ENCODE measurements at places on chromosomes 13 and 19. TPM values are rescaled to one million over a fixed set of nuclear protein-coding genes. Genes with fewer than 3 reads are reported as not detected.

DNA sequence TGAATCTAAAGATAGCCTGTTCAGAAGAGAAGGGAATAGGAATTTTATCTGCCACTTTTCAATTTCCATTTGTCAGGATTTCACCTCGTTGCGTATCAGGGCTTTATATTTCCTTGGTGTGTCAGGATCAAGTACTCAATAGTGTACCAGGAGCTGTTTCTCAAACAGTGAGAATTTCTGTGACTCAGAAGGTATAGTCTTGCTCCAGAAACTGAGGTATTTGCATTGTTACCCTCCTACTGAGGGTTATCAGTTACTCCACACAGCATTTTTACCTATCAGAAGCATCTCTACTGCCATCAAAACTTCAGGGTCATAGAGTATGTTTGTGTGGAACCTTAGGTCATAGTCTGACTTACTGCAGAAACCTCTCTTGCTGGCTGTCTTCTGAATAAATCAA is 271.7 kb upstream of the EDNRB start:
- no peak for DNase-seq

AMER2 gene
- total RNA-seq = not detected

DNA sequence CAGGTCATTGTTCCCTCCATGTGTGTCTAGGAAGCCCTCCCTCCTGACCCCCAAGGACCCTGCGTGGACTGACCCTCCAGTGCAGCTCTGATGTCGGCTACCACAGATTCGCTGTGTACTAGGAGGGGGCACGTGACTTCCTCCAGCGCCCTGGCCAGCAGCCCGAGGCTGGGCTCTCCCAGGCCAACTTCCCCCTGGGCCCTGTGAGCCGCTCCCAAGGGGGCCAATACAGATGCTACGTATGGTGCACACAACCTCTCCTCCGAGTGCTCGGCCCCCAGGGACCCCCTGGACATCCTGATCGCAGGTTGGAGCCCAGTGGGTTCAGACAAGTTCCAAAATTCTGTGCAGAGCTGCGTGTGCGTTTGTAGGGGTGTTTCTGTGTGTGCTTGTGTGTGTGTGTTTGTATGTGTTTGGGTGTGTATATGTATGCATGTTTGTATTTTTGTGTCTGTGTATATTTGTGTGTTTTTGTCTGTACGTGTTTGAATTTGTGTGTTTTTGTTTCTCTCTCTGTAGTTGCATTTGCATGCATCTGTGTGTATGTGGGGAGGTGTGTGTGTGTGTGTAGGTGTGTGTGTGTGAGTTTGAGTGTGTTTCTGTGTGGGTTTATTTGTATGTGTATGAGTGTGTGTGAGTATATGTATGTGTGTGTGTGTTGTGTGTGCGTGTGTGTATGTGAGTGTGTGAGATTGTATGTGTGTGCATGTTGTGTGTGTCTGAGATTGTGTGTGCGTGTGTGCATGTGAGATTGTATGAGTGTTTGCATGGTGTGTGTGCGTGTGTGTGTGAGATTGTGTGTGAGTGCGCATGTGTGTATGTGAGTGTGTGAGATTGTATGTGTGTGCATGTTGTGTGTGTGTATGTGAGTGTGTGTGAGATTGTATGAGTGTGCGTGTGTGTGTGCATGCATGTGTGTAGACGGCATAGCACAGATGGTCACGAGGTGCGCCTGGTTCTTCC is 21.4 kb upstream of the LILRA2 start:
- no peak for DNase-seq

DNA sequence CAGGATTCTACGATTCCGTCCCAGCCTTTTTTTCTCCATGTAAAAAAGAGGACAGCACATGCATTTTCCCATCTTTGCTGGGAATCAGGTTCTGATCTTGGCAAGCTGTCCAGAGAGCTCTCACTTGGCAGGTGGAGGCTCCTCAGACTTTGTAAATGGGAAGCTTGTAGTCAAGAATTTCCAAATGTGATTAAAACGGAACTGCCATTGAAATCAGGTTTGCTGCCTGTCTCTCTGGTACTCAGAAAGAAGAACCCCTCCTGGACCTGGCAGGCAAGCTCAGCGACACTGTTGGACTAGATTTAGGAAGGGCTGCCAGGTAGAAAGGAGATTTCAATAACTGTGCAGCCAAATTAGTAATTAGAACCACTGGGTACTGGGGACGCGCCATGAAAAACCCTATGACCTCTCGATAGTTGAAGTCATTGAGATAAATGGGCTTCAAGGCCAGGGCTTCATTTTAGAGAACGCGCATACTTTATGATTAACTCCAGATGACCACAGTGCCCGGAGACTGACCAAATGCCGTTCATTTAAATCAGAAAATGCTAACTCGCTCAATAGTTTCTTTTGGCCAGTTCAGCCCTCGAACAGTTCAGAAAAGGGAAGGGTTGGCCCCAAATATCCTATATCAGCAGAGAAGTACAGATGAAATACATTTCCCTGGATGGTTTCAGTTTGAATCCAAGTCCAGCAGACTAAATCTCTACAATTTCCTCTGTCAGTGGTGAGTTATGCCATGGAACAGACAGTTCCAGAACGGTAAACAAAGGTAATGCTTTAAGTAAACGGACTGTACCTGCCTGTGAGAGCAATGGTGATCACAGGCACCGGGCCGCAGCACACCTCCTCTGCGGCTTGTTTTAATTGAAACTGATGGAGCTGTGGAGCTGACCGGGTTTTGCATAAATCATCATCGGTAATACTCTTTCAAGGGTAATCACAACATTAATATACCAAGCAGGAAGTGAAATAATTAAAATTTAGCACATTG is 517.4 kb downstream of the RFC3 start:
- no peak for DNase-seq

DNA sequence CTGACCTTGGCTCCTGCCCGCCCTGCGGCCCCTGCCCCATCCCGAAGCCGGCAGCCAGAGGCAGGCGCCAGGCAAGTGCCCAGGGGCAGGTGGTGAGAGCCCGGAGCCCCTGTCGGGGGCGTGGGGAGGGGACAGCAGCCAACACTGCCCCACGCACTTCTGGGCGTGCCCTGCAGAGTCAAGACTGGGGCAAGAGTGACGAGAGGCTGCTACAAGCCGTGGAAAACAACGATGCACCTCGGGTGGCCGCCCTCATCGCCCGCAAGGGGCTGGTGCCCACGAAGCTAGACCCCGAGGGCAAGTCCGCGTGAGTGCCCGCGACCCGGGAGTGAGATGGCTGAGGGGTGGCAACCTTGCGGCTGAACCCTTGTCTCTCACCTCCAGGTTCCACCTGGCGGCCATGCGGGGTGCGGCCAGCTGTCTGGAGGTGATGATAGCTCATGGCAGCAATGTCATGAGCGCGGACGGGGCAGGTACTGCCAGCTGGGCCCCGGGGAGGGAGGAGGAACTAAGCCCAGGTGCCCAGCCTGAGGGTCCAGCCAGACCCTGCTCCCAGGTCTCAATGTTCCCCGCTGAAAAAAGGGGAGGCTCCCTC is 17.3 kb downstream of the ANKRD24 start:
- no peak for DNase-seq

GRCh38 chr13:49116873-49117272 is 103.3 kb upstream of the MLNR start:
- no peak for DNase-seq

Measured in activated T-cell treated with anti-CD3 and anti-CD28 coated beads, Interleukin-2, amount 50 U/mL, for 4 hours (primary cell).